Fibroblast of gingiva (primary cell): ENCODE measurements at places on chromosomes 12 and 14.

GRCh38 chr12:117076410-117077372 is 22.5 kb downstream of the TESC start:
- DNase-seq = no peak

GRCh38 chr12:68844318-68844745 is 36.4 kb downstream of the MDM2 start:
- peak; percentile 32 for DNase-seq

DNA sequence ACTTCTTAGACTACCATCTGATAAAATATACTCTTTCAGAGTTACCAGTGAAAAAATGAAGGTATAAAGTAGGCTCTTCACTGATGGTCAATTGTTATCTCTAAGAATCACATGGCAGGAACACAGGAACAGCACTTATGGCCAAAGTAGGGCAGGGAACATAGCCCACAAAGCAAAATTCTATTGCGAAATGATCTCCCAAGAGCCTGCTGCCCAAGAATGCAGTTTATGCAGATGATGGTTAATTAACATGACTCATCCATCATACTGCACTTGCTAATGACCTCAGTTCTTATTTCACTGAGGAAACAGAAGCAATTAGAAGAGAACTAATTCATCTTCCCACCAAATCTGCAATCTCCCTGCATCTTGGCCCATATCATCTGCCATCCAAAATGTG is 133.8 kb downstream of the SLC2A13 start:
- peak; percentile 73 for DNase-seq

DNA sequence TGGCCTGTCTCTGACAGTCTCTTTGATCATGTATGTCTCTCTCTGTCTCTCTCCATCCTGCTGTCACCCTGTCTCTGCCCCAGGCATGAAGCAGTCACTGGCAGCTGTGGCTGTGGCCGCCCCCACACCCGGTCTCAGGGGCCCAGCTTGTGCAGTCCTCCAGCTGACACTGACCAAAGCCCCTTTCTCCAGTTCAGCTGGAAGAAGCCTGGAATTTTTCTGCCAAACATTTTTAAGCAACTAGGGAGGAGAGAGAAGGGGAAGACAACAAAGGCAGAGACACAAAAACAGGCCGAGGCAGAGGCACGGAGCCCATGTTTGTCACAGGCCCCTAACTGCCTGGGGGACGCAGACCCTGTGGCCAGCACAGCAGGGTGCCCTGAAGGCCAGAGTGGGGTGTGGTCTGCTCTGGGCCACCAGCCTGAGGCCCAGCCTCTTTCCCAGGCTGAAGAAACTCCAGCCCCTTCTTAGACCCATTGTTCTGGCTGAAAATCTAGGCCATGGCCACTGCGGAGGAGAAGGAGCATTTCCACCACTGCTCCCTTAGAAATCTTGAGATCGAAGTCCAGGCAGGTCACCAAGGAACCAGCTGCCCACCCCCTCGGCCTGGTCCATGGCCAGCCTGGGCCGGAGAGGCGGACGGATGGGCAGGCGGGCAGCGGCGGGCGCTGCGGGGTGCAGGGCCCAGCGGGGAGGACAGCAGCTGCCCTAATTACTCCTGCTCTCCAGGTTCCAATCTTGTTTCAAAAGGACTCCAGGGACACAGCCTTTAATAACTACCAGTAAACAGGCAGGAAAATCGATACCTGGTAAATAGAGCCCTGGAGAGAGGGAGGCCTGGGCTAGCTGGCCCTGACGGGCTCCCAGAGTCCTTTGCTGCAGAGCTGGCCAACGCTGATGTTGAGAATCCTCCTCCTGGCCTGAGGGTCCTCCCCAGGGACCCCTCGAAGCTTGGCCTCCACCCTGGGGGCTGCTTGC is 14.9 kb downstream of the DTX1 start:
- no peak for DNase-seq

DNA sequence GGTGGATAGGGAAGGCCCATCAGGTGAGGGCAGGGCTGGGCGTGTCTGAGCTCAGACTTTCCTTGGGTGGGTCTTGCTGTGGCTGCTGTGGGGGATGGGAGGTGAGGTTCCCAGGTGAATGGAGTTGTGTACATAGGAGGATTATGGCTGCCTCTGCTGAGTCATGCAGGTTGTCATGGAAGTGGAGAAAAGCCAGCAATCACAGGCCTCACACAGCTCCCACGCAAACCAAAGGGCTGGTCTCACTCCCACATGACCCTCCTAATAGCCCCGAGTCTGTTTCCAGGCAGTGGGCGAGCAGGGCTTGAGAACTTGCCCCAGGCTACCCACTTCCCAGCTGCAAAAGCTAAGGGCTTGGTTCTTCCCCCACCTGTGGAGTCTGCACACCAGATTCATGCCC is 149.5 kb downstream of the IPO8 start:
- DNase-seq = no peak

DNA sequence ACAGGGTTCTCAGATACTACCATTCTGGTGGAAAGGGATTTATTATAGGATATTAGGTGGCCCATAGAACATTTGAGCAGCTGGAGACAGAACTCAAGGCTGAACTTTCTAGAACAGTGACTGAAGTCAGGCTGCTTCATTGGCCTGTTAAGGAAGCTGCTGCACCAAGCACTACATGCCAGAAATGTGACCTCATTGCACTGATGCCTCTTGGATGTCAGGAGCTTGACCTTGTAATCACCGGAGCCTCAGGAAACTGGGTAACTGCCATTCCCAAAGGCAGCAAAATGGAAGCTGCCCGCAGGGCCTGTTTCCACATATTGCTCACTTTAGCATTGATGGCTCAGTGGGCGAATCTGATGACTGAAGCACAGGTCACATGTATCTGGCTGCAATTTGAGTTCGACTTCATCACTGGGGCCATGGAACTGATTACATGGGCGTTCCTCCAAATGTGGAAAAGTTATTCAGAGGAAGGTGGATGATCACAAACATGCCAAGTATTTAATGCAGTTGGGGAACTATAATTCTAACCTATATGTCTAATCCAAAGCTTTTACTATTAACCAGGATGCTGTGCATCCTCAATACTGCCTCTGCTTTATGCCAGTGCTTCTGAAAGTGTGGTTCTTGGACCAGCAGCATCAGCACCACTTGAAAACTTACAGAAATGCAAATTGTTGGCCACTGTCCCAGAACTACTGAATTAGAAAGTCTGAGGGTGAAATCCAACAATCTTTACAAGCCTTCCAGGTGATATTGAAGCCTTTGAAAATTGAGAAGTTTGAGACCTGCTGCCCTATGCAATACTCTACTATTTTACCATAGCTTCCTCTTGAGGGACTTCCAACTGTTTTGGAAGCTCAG is 337.2 kb upstream of the NAV3 start:
- DNase-seq = no peak

DNA sequence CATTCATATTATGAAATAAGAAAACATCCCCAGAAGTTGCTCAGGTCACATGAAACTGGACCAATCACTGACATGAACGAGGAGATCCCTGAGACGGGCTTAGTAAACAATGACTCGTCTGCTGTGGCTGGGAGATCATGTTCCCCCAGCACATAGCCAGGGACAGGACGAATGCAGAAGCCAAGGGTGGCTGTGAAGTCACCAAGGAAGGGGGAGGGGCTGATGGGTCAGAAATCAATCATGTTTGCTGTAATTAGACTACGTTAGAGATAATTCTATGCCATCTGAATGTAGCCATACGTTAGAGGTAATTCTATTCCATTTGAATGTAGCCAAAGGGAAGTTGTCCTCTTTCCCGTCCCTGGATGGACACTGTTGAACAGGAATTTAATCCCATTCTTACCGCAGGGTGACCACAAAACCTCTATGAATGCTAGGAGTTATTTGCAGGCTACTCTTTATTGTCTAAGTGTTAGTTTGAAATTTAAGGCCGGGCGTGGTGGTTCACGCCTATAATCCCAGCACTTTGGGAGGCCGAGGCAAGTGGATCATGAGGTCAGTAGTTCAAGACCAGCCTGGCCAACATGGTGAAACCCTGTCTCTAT is 332.9 kb downstream of the TMEM132D start:
- DNase-seq = no peak

DNA sequence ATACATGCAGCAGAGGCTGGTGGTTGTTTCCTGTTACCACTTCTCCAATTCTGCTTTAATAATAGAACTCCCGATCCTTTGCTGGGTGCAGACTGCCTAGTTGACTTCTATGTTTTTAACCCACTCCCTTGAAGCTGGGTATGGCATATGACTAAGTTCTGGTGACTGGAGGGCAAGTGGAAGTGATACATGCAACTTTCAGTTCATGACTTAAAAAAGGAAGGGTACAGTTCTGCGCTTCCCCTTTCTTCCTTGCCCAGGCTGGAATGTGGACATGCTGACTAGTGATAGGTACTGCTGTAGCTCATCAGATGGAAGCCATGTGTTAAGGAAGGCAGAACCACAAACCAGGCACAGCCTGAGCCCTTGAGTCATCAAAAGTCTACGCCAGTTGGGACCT is 2.4 kb upstream of the A2M start:
- no peak for DNase-seq

- no peak for DNase-seq
These were observed 11.9 kb downstream of the BCL11B start for GRCh38 chr14:99260116-99260515.

DNA sequence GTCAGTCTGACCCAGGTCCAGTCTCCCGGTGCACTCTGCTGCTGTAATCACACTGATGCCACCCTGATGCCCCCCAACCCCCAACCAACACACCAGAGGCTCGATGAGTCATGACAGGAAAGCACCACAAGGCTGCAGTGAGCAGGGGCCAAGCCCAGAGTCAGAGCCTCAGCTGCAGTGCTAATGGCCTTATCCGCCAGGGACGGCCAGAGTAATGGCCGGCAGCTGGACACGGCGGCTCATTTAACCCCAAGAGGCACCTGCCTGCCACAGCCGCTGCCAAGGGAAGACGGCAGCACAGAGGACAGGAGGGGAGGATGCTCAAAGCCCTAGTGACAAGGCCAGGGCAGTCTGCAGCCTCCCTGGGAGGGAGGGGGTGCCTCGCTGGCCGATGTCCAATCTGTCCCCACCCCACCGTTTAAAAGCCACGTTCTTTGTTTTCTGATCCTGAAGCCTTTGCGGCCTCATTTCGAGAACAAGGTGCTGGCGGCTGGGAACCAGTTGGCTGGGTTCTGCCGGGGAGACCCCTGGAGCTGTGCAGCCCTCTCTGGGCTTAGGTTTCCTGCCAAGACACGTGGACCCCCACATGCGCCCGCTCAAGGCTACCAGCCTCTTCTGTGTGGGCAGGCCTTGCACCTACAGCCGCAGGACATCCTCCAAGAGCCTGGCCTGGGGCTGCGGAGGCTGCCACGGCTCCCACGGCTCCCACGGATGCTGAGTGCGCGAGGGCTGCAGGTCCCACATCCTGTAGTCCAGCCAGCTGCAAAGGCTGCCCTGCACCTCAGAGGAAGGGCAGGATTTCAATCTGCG is 13.1 kb downstream of the CCDC85C start:
- no peak for DNase-seq

DNA sequence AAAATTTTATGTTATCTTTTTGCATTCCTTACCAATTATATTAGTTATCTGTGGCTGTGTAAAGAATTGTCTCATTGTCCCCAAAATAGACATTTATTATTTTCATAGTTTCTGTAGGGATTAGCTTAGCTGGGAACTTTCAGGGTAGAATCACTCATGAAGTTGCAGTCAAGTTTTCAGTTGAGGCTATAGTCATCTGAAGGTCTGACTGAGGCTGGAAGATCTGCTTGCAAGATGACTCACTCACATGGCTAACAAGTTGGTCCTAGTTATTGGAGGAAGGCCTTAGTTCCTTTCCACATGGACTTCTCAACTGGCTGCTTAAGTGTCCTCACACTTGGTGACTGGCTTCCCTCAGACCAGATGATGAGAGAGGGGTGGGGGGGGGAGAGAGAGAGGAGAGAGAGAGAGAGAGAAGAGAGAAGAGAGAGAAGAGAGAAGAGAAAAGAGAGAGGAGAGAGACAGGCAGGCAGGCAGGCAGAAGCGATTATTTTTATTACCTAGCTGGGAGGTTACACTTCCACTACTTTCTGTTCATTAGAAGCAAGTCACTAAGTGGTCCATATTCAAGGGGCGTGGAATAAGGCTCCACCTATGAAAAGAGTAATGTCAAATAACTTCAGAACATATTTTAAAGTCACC is 6.4 kb downstream of the AP5M1 start:
- no peak for DNase-seq

GRCh38 chr14:92663049-92663448 is 85.4 kb downstream of the LGMN start:
- DNase-seq = no peak

DNA sequence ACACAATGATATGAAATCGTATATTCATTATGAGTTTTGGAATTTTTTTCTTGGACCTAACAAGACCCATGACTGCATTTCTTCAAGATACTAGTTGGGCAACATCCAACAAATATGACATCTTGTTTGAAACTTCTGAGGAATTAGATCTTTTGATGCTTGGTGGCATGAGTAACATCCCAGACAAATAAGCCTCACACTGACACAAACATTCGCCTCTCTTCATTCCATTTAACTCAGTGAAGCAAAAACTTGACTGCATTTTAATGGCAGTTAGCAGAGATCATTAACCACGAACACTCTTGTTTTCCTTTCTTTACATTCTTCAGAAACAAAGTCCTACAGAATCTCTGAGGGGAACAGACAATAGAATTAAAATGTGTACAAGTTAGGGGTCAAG is 758.3 kb downstream of the C12orf50 start:
- peak; percentile 61 for DNase-seq

DNA sequence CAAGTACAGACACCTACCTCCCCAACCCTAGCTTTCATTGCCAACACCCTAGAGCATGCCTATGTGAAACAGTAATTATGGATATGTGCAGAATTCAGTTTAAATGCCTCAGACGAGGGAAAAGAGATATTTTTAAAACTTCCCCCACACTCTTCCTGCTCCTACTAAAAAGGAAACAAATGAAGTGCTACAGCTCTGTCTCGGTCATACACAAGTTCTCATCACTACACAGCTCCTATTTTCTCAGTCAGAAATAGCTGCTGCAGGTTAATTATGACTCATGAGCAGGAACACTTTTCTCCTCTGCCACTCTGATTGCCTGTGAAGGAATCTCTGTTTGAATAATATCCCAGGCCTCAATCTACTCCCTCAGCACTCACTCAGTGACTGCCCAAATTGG is 703.6 kb upstream of the FLRT2 start:
- no peak for DNase-seq

DNA sequence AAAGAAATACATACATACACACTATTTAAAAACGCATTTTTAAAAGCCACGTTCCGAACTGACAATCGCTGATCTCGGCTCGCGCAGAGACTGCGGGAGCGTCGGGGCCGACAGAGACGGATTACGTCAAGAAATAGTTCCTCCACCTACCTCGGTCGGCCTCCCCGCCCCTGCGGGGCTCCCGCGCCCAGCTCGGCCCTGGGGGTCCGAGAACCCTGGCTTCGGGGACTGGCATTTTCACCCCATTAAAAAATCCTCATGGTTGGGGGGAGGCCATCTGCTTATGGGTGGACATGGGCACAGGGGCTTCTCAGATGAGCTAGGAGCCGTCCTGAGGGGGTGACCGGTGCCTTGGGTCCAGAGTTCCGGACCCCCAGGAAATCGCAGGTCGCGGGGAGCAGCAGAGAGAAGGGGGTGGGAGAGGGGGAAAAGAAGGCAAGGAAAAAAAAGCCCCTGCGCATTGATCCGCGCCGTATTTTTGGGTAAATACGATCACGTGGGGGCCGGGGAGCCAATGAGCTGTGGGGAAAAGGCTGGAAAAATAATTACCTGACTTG is 324 bp upstream of the HOXC9 start:
- DNase-seq = peak; percentile 22
